Stimulated activated CD4-positive, alpha-beta T cell treated with anti-CD3 and anti-CD28 coated beads, Interleukin-4, amount 100 ng/mL, for 1 hour (primary cell): ENCODE measurements at places on chromosomes 3 and 15.

GRCh38 chr15:39643727-39644126 is 62.8 kb downstream of the THBS1 start:
- DNase-seq: no peak

- DNase-seq: no peak
Measured at GRCh38 chr15:83769411-83769999, 115.6 kb downstream of the ADAMTSL3 start.

DNA sequence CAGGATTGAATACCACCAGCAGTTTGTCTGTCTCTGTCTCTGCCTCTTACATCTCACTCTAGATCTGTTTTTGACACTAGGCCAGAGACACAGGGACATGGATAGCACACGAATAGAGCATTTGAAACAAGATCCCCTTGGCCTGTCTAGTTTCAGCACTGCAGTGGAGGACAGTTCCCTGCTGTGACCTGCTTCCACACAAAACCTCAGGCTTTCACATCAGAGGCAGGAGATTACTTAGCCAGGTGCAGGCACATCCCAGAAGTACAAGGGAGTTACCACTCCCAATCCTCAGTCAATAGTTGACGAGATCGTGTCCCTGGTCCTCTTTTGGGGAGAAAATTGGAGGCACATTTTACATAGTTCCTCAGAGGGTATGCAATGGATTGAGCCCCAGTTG is 34.0 kb upstream of the CCK start:
- peak; percentile 7 for DNase-seq

DNA sequence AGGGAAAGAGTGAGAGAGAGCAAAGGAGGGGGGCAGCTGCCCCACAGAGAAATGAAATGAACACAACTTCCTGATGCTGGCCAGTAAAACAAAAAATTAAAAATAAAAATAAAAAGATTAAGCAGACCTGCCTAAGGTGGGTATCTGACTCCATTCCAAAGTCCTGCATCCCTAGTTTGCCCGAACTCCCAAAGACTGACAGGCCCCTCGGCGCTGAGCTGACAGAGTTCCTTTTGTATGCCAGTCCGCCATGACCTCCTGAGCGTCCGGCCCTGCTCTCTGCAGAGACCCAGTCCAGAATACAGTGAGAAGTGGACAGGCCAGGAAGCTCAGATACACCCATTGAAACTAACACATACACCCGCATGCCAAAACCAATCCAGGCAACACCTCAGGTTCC is 54.9 kb downstream of the CHDH start:
- no peak for DNase-seq

DNA sequence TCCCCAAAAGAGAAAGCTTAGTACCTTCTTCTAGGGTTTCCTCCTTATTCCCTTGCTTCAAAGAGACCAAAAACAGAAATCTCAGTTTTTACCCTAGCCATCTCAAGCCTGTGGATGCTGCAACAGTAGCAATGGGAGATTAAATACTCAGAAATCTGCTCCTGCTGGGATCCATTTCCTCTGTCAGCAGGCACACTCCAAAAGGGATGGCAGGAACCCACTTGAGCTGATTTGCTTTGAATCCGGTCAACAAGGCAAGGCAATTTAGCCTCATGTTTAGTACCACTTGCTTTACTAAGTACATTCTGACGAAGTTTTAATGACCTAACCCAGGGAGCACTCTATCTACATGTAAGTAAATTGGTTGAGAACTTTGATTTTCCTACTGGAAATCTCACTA is 590.0 kb upstream of the ADAMTS9 start:
- no peak for DNase-seq
